ENCODE measurements at places on chromosomes 5 and 9.

- DNase-seq, result no peak
Measured at GRCh38 chr9:71479621-71480020, 288.7 kb downstream of the CEMIP2 start.

GRCh38 chr9:761793-762560 is 79.5 kb upstream of the DMRT1 start:
- no peak for DNase-seq

DNA sequence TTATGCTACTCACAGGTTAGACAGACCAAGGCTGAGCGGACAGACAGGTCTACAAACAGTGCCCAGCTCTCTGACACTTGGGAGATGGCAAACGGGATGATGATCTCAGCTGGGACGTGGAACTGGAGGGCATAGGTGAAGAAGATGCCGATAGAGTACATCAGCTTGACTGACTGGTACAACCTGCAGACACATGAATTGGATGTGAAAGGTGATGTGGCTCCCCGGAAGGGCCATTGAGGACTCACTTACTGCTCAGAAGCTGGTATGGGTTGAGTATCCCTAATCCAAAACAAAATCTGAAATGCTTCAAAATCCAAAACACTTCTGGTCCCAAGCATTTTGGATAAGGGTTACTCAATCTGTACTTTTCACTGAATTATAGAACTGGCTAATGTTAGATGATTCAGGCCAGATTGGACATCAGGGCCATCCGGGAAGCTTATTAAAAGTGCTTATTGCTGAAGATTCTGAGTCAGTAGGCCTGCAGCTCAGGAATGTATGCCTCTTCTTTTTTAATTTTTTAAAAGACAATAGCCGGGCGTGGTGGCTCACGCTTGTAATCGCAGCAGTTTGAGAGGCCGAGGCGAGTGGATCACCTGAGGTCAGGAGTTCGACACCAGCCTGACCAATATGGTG is 22.4 kb downstream of the SLC36A3 start:
- DNase-seq, result no peak

- DNase-seq, result no peak
Measured at GRCh38 chr9:115057559-115057958, 60.4 kb downstream of the TNC start.

DNA sequence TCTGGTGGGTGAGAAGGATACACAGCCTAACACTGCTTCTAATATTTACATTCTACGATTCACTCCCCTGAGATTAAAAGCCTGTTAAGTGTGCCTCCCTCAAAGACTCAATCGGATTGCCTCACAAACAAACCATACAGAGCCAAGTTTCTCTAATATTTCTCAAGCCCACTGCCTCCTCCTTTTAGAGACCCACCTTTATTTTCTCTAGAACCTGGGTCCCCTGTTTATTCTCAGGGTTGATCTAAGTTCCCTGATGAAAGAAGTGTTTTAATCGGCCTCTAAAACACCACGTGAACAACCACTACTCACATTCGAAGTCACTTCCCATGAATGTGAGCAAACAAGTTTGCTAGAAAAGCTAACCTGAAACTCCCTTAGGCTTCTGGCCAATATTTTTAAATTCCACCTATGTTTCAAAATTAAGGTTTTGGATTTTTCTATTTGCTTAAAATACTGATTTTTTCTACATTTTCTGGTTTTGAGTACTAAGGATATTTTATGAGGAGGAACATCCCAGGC is 76.5 kb downstream of the GLIS3 start:
- no peak for DNase-seq

GRCh38 chr9:76255781-76256455 is 138.3 kb downstream of the RFK start:
- peak; percentile 93 for DNase-seq

DNA sequence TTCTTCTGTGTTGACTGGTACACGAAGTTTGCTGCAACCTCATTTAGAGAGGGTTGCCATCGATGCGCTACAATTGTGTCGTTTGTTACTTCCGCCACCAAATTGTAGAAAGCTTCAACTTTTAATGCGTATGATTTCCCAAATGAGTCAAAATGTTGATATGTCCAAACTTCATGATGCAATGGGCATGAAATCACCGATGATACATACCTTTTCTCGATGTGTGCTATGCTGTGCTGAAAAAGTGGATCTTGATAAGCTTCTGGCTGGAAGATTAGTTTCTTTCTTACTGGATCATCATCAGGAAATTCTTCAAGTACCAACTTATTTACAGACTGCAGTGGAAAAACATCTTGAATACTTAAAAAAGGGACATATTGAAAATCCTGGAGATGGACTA is 65.7 kb downstream of the TMEM38B start:
- no peak for DNase-seq

GRCh38 chr5:59276917-59277372 is 616.6 kb downstream of the PDE4D start:
- DNase-seq, result no peak

DNA sequence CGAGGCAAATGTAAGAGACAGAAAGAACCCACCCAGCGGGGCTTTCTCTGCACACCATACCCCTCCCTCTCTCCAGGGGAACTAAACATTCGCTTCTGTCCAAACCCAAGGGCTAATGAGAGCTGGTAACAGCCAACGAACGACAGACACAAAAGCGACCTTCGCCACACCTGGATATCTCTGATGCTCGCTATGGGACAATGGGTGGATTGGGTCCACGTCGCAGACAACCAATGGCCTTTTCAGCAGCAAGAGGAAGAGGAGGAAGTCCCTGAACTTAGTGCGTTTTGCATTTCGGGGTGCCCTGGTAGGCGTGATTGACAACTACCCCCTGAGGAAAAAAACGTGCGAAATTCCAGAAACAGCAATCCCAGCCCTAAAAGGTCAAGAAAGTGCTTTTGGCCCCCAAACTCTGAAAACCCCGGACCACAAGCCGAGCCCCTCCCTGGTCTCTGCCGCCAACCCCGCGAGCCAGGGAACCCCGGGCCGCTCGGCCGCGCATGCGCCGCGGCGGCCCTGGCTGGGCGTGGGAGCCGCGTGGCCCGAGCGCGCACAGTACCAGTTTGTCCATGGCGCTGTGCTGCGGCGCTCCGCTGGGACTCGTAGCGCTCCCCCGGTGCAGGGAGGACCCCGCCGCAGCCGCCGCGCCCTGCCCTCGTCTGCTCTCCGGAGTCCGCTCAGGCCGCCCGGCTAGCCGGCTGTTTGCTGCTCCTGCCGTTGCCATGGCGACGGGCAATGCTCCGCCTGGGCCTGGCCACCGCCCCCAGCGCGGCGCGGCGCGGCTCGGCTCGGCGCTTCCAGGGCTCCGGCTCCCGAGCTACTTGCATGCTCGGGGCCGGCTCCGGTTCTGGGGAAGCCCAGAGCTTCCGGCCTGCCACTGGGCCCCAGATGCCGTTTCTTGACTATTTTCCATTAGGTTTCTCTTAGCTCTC is 66.9 kb upstream of the DNAH5 start:
- DNase-seq, result peak; percentile 96

- DNase-seq, result no peak
Measured at GRCh38 chr5:95216136-95216955, 68.5 kb downstream of the MCTP1 start.

DNA sequence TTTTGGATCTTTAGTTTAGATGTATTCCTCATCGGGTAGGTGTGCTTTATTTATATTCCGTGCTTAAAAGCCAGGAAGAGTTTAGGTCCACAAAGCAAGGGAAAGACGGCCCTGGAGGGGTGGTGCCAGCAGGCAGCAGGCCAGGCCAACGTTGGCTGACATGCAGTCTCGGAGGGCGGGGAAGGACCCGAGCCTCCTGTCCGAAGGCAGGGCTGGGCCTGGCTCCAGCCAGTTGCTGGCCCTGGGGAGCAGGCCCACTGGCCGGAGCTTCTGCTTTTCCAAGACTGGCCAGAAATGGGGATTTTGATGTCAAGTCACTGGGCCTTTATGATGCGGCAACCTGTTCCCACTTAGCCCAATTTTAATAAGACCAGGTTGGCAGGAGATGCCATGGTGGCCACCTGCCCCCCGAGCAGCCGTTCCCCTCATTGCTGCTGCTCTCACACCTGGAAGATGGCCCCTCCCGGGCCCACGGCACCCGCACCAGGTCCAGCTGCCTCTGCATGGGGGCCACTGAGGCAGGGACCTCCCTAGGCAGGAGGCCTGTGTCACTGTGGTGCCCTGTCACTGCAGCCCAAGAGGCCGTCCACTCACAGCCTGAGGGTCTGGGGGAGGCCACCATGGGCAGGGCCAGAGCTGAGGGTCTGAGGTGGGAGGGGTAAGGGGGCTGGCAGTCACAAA is 23.2 kb downstream of the LPCAT1 start:
- DNase-seq, result peak; percentile 53

DNA sequence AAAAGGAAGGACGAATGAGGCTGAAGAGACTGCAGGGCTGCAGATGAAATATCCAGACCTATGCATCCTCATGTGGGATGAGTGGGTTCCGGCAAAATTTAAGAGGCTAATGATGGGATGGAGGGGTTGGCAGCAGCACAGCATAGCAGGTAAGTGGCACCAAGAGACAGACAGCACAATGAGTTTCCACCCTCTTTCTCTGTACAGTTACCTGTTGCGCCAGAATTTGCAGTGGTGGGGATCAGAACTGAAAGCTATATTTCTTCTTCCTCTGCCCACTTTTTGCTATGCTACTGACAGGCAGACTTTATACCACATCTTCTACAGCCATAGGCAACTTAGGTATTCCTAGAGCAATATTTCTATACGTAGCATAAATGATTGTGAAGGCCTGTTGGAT is 227.0 kb downstream of the EPB41L4A start:
- DNase-seq, result no peak

- no peak for DNase-seq
Measured at GRCh38 chr9:79301551-79302391, 270.0 kb upstream of the TLE4 start.

DNA sequence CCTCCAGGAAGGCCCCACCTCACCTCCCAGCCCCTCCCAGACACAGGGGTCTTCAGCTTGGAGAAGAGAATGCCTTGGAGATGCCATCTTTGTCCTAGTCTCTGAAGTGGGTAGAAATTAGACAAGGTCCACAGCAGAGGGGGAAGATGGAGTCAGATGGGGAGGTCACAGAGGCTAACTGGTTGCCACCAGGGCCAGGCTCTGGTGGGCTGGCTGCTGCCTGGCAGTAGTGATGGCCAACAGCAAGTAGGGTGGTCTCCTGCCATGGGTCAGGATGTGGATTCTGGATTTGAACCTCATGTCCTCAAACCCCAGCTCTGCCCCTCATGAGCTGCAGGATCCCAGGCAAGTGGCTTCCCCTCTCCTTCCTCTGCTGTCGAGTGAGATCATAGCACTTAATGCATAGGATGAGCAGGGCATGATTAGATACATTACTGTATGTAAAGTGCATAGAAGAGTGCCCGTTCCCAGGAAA is 38.7 kb upstream of the NEK6 start:
- no peak for DNase-seq

DNA sequence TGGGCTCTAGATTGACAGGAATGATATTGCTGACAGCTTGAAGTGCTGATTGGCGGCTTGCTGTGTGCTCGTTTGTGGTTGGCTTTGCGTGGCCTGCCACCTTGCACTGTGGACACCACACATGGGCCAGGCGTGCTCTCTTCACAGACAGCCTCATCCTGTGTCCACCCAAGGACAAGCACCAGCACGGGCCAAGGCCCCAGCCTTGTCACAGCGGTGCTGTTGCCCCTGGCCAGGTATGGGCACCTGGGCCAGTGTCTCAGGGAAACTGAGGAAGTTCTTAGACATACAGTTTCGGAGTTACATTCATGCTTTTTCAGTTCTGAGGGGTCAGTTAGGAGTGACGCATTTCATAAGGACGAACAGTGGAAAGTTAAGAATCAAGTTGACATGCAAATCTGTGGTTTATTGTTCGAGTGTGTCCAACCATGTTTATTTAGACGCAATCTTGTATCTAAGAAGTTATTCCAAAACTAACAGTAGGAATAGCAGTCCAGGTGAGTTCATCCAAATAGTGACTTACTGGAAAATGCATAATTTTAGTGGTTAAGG is 125.9 kb downstream of the EHMT1 start:
- no peak for DNase-seq

DNA sequence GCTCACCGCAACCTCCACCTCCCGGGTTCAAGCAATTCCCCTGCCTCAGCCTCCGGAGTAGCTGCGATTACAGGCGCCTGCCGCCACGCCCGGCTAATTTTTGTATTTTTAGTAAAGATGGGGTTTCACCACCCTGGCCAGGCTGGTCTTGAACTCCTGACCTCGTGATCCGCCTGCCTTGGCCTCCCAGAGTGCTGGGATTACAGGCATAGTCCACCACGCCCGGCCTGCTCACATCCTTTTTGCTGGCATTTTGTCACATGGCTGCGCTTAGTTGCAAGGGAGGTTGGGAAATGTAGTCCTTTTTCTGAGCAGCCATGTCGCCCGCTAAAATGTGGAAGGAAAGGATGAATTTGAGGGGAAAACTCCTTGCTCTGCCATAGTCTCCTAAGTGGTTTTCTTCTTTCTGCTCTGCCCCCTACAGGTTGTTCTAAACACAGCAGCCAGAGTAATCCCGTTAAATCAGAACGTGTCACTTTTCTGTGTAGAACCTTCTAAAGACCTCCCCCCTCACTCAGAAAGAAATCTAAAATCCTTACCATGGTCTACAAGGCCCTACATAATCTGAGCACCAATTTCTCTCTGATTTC is 57.8 kb upstream of the HSPA9 start:
- DNase-seq, result peak; percentile 72

DNA sequence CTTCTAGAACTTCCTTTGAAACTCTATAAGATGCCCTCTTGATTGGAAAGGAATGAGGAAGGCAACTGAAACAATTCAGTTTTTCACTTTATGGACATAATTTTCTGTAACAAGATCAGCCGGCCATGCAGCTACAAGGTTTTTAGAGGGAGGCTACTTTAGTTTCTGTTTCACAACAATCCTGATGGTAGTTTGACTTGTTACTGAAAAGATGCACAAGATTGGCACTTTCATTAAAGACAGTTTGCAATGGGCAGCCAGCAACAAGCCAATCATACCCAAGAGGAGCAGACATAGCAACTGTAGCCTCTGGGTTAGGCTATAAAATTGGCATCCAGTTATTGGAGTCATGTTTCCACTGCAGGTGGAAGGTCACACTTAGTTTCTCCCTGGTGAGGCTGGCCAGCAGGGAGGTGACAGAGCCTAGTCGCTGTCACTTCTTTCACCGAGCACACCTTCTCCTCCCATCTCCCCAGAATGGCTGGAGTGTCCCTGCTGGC is 74.3 kb upstream of the TGFBR1 start:
- no peak for DNase-seq

- peak; percentile 63 for DNase-seq
Measured at GRCh38 chr5:73902327-73903051, 276.5 kb downstream of the ARHGEF28 start.

DNA sequence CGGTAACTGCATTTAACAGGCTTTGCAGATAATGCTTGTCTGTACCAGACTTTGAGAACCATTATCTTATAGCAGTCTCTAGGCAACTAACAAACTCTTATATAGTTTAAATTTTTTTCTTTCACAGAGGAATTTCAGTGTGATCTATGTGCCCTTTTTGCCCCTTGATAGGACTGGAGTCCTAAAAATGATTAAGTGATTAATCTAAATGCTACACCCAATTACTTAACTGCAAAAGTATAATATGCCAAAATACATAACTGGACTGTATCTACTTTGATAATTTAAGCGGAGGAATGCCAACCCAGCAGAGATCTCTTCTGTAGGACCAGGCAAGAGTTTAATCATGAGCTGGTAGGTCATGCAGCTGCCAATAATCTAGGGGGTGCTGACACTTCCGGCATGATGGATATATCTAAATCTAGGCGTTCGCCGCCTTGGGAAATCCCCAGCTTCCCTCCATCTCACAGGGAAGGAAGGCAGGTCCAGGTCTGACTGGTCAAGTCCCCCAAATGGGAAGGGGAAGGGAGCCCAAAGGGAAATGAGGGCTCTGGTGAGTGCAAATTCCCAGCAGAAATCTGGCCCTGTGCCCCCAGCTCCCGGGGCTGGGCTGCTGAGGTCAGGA is 205.6 kb downstream of the GAPVD1 start:
- DNase-seq, result no peak

- no peak for DNase-seq
Measured at GRCh38 chr9:85978496-85978895, 37.5 kb downstream of the NAA35 start.
